Activated CD8-positive, alpha-beta T cell treated with anti-CD3 and anti-CD28 coated beads for 36 hours (primary cell): ENCODE measurements at places on chromosomes 4 and X. TPM values are rescaled to one million over a fixed set of nuclear protein-coding genes. Genes with fewer than 3 reads are reported as not detected.
A peak's percentile ranks its signal among the peaks of the same experiment; 100 is the strongest.

Gene ZXDA
- 3.2 TPM for total RNA-seq

Gene ADRA2C
- not detected for total RNA-seq

Gene MSL3
- 39.3 TPM for total RNA-seq

Gene LIMCH1
- total RNA-seq = not detected

Gene SMARCA1
- total RNA-seq = 0.34 TPM

Gene TMSB15A
- not detected for total RNA-seq

Gene SPANXA2
- total RNA-seq = not detected

- no peak for DNase-seq
These were observed 449.8 kb downstream of the INPP4B start for GRCh38 chr4:142396279-142396678.

- no peak for DNase-seq
These were observed 477.7 kb downstream of the PDGFC start for GRCh38 chr4:156493858-156494257.

DNA sequence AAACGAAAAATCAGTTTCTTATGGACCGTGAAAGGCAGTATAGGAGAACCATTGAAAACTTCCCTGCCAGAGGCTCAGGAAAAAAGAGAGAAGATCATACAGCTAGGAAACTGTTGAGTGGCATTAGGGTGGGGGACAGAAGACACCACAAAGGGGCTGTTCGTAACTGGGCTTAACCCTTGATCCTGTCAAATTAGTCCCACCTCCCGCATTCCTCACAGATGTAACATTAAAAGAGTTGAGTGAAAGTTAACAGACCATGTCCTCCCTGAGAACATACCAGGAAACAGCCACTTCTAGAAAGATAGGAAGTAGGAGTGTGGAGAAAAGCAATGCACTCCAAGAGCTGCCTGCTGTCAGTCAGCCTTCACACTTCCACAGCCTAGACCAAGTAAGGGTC lies 8.7 kb downstream of the SHROOM4 start:
- DNase-seq = no peak

- DNase-seq = no peak
These were observed 15.4 kb downstream of the STOX2 start for GRCh38 chr4:183920512-183920911.

GRCh38 chr4:121216461-121216860 lies 52.3 kb upstream of the TNIP3 start:
- DNase-seq = no peak

- DNase-seq = peak; percentile 92
These were observed at the start of gene FGFBP2 for GRCh38 chr4:15963001-15963451. TSS of gene FGFBP2 (minus strand) at chr4:15963175. CDS start at chr4:15963129, 46 bp downstream.

DNA sequence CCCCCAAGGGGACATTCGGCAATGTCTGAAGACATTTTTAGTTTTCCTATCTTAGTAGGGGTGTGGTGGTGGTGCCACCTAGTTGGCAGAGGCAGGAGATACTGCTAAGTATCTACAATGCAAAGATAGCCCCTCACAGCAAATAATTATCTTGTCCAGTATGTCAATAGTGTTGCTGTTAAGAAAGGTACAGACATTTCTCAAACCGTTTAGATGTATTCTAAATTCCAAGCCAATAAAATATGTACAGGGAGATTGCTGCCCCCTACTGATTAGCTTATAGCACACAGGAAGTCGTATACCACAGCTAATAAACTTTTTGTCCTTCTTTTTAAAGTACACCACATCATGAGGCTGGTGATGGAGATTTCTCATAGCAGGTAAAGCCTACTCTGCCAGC lies 260.5 kb downstream of the TMA16 start:
- DNase-seq = no peak

DNA sequence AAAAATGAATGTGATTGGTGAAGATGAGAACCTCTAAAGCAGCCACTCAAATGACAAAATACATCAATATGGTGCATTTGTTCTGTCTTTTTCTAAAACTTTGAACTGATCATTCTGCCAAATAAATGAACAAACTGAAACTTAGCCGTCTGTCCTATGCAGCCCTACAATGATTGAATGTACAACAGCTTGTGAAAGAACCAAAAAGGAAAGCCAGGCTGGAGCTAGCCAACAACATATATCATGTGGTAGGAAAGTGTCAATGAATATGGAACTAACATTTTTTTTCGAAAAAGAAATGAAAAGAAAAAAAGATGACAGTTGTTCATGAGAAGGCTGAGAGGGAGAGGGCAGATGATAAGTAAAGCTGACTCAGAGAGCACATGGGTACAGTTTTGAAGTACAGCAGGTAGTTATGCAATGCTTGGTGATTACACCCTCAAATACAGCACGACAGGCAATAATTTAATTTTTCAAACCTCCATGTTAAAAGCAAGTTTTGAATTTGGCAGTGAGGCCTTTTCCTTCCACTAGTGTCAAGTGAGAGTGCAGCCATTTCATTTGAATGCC lies 21.2 kb upstream of the SLC7A11 start:
- DNase-seq = no peak
